ENCODE measurements at places on chromosomes 11 and 22. TPM values are rescaled to one million over a fixed set of nuclear protein-coding genes. Genes with fewer than 3 reads are reported as not detected.

GGTLC3 gene
- total RNA-seq: not detected

APOL4 gene
- 0.03 TPM for total RNA-seq

PGA3 gene
- not detected for total RNA-seq

OR5F1 gene
- not detected for total RNA-seq

DSCAML1 gene
- 0.16 TPM for total RNA-seq

NPTXR gene
- 8.9 TPM for total RNA-seq

CYTH4 gene
- total RNA-seq: 1.5 TPM

GLB1L2 gene
- 2.0 TPM for total RNA-seq

ZNF280A gene
- 3.0 TPM for total RNA-seq

OR5P2 gene
- total RNA-seq: not detected

SYT7 gene
- 1.3 TPM for total RNA-seq

NXPE2 gene
- not detected for total RNA-seq

SPON1 gene
- not detected for total RNA-seq

MRGPRE gene
- total RNA-seq: 0.17 TPM

B4GALNT4 gene
- total RNA-seq: 17.5 TPM

PPME1 gene
- 54.0 TPM for total RNA-seq

NCF4 gene
- total RNA-seq: not detected

C1QTNF6 gene
- 11.5 TPM for total RNA-seq

LUZP2 gene
- total RNA-seq: not detected

TTC36 gene
- total RNA-seq: not detected

SPDYC gene
- total RNA-seq: not detected

FOLR2 gene
- total RNA-seq: not detected

MISFA gene
- total RNA-seq: 2.1 TPM

LINC01488 gene
- total RNA-seq: not detected

CRYBB3 gene
- total RNA-seq: not detected

SCGB1D2 gene
- total RNA-seq: 0.28 TPM

PKDREJ gene
- total RNA-seq: not detected

PRR33 gene
- not detected for total RNA-seq

SBF2 gene
- total RNA-seq: 15.5 TPM

RAB3IL1 gene
- 21.1 TPM for total RNA-seq

PHLDA2 gene
- total RNA-seq: 105 TPM

CASP5 gene
- total RNA-seq: not detected

RFPL2 gene
- 0.16 TPM for total RNA-seq

SLC25A1 gene
- total RNA-seq: 61.8 TPM

SREBF2 gene
- total RNA-seq: 28.0 TPM

RIMBP3C gene
- total RNA-seq: 0.13 TPM

LMNTD2 gene
- total RNA-seq: 2.8 TPM

MIOX gene
- not detected for total RNA-seq

OR5T3 gene
- not detected for total RNA-seq

EML3 gene
- total RNA-seq: 22.0 TPM

BSCL2 gene
- total RNA-seq: 77.1 TPM

TEX12 gene
- total RNA-seq: not detected

PITPNM1 gene
- 38.7 TPM for total RNA-seq
